ENCODE measurements at places on chromosomes 3 and 15.

GRCh38 chr3:124707656-124708062, 22.6 kb upstream of the UMPS start:
- DNase-seq = no peak

DNA sequence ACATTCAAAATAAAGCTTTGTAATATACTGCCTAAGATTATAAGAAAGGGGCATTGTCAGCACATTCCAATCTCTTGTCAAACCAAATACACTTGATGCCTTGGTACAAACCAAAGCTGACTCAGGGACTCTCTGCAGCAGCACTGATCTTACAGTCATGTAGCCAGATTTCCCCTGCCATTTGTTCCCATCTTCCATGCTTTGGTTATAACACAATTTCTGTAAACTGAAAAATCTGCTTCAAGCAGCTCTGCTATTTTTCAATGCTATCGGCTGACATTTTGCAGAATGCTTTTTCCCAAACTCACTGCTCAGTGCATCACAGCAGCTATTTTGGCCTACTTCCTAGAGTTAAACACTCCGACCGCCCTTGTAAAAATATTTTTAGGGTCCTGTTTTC, 18.2 kb downstream of the PLOD2 start:
- no peak for DNase-seq

GRCh38 chr15:89150762-89151664, 62.8 kb downstream of the ABHD2 start:
- no peak for DNase-seq

DNA sequence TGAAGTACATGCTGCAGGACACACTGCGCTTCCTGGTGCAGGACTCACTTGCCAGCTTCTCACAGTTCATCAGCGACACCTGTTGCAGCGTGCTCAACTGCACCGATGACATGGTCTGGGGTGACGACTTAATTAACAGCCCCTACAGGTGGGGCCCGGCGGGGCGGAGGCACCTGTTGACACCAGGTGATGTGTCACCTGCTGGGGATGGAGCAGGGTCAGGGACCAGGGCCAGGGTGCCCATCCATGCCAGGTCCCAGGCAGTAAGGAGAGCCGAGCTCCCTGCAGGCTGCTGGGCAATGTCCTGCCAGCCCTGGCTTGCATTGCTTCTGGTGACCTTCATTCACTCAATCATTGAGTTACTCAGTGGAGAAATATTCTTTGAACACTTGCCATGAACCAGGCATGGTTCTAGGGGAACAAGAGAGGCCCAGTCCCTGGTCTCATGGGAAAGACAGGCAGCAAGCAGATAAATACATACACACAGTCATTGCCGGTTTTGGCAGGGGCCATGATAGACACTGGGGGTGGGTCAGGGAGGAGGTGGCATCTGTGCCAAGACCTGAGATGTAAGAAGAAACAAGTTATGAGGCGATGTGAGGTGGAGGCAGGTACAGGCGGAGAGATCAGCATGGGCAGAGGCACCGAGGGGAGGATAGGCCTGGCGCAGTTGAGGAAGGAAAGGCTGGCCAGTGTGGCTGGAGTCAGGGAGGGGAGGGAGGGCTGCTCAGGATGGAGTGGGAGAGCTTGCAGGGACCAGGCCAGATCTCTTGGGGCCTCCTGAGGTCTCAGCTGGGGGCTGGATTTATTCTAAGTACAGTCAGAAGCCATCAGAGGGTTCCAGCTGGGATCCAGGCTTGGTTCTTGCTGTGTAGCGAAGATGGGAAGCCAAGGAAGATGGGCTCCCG, 30.8 kb downstream of the DNAH1 start:
- no peak for DNase-seq

DNA sequence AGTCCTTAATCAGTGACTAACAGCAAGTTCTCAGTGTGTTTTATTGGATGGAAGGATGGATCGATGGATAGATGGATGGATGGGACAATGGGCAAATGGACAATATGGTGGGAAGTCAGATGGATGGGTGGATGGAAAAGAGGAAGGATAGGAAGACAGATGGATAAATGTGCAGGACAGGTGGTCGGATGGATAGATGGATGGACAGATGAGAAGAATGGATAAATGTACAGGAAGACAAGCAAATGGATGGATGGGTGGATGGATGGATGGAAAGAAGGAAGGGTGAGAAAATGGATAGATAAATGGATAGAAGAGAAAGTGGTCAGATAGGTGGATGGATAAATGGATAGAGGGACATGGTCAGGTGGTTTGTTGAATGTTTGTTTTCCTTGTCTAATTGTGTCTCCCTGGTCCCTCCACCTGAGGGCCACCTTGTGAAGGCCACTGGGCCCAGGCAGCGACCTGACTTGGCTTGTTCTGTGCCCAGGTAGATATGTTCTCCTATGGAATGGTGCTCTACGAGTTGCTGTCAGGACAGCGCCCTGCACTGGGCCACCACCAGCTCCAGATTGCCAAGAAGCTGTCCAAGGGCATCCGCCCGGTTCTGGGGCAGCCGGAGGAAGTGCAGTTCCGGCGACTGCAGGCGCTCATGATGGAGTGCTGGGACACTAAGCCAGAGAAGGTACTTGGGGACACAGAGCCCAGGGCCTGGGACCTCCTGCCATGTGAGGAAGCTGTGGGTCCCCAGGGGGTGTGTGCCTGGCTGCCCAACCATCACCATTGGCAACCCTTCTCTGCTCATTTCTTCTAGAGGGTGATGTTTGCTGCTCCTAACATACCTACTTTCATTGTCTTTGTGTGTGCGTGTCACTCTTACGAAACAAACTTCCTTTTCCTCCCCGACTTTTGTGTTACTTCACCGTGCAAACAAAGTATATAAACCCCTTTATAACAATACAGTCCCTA, 137.5 kb downstream of the LRRK1 start:
- no peak for DNase-seq

- DNase-seq = no peak
Measured at GRCh38 chr3:127107002-127107401, 85.9 kb upstream of the PRR23E start.

DNA sequence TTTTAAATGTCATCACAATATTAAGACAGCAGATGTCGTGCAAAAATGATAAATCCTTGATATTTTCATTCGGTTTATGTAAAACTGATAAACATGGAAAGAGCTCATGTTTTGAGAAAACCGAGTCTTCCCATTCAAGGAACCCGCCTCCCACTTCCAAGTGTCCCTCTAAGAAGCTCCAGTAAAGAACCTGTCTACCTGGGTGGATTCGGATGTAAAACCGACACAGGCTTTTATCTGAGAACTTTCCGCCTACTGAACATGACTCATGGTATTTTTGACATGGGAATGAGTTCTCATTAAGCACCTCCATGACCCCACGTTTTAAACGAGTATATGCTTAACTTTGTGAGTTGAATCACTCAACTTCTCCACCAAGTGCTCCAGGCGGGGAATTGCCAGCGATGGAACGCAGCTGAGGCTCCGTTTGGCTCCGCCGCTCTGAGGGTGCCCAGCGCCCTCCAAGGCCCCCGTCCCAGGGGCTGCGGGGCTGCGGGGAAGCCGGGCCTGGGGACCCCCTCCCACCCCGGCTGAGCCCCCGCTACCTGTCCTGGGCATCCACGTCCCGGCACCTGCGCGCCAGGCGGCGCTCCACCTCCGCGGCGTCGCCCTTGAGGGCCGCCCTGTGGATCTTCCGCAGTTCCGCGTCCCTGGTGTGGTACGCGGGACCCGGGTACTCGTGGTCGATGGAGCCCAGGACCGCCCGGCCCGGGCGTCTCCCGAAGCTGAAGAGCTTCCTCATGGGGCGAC, 119.9 kb downstream of the LMLN start:
- no peak for DNase-seq

DNA sequence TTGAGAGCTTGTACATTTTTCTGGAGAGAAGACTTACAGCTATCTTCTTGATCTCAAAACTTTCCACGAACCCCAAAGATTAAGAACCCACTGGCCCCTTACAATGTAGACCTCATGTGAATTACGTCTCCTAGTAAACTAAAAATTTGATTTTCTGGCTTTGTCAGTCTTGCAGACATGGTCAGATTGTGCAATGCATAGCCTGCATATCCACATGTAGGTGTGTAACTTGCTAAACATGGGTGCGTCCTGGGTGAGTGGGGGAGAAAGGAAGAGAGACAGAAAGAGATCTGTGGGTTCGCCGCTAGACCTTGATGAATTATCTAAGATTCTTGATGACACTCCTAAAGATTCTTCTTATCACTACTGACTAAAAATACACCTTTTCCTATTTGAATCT, 561.2 kb upstream of the MDFIC2 start:
- no peak for DNase-seq

- DNase-seq = no peak
Measured at GRCh38 chr3:177190756-177191681, 6.3 kb downstream of the TBL1XR1 start.

GRCh38 chr3:15781637-15782402, 16.0 kb downstream of the ANKRD28 start:
- no peak for DNase-seq

GRCh38 chr3:194468086-194468485, 18.7 kb downstream of the ATP13A3 start:
- no peak for DNase-seq

GRCh38 chr3:77303955-77304699, 264.2 kb downstream of the ROBO2 start:
- DNase-seq = no peak

DNA sequence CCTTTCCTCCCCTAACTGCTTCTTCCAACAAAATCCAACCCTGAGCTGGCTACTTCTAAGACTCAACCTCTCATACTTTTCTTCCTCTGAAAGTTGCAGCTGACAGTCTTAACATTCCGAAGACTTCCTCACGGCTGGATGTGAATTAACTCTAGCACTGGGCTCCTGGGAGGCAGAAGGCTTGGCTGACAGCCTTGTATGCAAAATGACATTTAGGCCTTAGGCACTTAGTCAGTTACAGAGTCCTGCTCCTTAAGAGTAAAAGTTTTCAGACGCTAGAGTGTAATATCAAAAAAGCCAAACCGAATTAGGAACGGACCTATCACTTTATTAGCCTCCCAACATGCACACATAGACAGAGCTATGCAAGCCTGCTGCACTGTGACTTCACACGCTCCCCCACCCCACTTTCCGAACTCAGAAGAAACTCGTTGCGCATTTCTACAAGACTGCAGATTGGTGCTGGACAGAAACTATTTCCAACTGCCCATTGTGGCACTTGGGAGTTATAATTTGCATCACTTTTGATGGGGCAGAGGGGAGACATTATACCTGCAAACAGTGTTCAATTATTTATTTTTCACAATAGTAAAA, 15.5 kb upstream of the ANXA2 start:
- DNase-seq = no peak

DNA sequence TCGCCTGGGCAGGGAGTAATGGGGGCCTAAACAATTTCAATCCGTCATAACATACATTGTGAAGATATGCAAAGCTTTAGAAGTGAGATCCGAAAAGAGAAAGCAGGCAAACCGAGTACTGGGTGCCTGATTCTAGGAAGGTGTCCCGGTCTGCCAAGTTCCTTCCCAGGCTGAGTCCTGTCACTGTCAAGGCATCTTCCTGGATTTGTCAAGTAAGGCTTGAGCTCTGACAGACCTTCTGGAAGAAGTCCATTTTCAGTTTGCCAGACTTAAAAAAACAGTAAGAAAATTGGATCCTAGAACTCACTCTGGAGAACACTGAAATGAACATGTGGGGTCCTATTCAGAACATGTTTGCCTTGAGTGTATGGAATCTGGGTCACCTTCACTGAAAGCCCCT, 253.9 kb downstream of the RORA start:
- DNase-seq = no peak

DNA sequence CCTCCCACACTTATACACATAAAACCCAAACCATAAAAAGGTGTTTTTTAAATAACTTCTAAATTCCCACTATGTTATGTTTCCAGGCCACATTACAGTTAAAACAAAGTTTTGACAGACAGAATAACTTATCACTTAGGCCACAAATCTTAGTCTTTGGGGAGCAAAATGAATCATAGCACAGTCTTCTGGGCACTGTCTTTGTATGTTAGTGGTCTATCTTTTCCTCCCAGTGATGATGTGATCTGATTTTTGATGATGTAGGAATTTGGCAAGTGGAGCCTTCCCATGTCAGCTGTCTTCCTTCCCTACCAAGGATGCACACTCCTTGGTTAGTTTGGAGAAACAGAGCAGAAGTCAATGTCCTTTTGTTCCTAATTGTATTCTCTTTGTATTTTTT, 67.3 kb downstream of the THSD4 start:
- DNase-seq = no peak

GRCh38 chr3:73727117-73727821, 102.5 kb upstream of the PDZRN3 start:
- no peak for DNase-seq

DNA sequence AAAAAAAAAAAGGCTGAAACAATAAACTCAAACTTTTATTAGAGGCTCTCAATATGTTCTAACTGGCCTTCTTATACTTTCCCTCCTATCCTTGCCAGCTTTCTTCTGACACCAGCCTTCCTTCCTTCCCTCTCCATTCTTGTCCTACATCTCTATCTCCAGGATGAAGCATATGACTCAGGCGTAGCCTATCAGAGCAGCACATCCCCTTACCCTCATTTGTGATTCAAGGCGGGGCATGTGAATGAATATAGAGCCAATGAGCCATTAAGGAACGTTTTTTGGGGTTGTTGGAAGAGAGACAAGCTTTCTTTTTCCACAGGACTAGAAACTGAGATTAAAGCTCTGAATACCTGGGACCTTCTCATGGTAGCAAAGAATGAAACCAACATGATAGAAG, 25.1 kb upstream of the KCNMB3 start:
- DNase-seq = no peak

- DNase-seq = no peak
Measured at GRCh38 chr3:110383356-110383755, 688.3 kb upstream of the NECTIN3 start.

GRCh38 chr3:46442576-46443530, 21.9 kb downstream of the LTF start:
- no peak for DNase-seq

- DNase-seq = no peak
Measured at GRCh38 chr15:62291262-62291661, 126.2 kb upstream of the C2CD4B start.

- no peak for DNase-seq
Measured at GRCh38 chr3:72938471-72939265, 50.8 kb downstream of the GXYLT2 start.

DNA sequence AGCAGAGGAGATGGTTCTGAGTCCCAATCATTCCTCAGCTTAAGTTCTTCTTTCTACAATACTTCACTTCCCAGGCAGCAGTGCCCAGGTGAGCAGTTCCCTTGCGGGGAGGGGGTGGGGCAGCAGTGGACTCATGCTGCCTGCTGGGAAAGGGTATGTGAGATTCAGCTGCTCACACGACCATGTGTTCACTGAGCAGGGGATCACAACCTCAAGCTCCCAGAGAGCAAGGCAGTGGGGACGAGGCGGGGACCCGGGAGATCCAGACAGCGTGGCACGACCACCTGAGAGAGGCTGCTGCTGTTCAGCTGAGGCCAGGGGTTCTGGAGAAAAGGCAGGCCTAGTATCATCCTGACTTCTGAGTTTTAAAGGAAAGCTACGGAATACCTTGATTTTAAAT, 166.6 kb downstream of the XXYLT1 start:
- no peak for DNase-seq

GRCh38 chr15:32683906-32684584, 33.8 kb upstream of the GREM1 start:
- no peak for DNase-seq

Measured in stimulated activated CD8-positive, alpha-beta memory T cell treated with anti-CD3 and anti-CD28 coated beads, Interleukin-7, amount 100 ng/mL, for 1 hour (primary cell).